ENCODE measurements at places on chromosomes 16 and 17.

DNA sequence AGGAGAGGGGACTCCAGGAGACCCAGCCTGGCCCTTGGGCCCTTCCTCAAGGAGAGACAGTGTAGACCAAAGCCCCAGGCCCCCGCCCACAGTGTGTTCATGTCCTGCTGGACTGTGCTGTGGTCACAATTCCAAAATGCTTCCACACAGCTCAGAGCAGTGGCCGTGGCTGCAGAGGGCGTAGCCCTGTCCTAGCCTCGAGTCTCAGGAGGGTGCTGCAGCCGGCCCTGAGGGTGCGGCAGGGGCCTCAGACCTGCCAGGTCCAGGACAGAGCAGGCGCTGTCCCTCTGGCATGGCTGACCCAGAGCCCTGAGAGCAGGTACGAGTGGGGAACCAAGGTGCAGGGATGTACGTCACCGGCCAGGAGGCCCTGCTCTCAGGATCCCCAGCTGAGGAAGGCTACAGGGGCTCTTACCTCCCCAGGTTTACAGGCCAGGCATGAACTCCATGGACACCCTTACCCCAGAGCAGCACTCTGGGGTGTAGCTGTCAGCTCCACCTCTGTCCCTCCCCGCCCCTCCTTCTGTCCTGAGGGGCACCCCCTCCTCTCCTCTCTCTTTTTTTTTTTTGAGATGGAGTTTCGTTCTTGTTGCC, 7.3 kb downstream of the DBNDD1 start:
- no peak for DNase-seq

GRCh38 chr16:74998481-74999218, at the start of gene ZNRF1:
TSS of gene ZNRF1 (plus strand) at chr16:74999024. CDS start at chr16:74999672, 648 bp downstream.
- DNase-seq = peak; percentile 80

GRCh38 chr16:1929578-1930337, 11.5 kb upstream of the HS3ST6 start:
- peak; percentile 85 for DNase-seq

GRCh38 chr16:81327011-81327410, 12.2 kb downstream of the GAN start:
- no peak for DNase-seq

- no peak for DNase-seq
Observed at GRCh38 chr17:801660-802059, 19.5 kb downstream of the MRM3 start.

DNA sequence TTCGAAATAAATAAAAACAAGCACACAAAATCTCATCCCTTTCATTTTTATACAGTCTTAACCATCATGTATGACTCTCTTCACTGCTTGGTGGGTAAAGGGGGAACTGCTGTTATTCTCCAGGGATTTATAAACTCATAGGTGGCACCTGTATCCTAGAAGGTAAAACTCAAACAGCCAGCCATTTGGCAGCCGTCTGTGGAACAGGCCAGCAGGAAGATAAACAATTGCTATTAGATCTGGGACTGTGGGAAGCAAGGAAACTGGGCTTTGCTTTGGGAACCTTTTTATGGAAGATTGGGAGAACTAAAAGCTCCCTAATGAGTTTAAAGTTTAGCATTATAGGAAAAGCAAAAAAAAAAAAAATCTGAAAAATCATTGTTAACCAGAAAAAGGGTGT, 126.0 kb downstream of the TANGO6 start:
- no peak for DNase-seq

GRCh38 chr16:2214719-2214968, at the start of gene PGP:
TSS of gene PGP (minus strand) at chr16:2214840. CDS start at chr16:2214777, 63 bp downstream.
- no peak for DNase-seq

All from SJCRH30 (cell line).